ENCODE measurements at places on chromosomes 12 and 14. TPM values are rescaled to one million over a fixed set of nuclear protein-coding genes. Genes with fewer than 3 reads are reported as not detected.

The SIX1 gene
- polyA plus RNA-seq: 21.4 TPM

The KRT75 gene
- 6.8 TPM for polyA plus RNA-seq

The RARG gene
- polyA plus RNA-seq: 8.5 TPM

- DNase-seq: no peak
These were observed 908.8 kb downstream of the VRK1 start for GRCh38 chr14:97705976-97706375.

- DNase-seq: no peak
These were observed 221.7 kb downstream of the ALG10B start for GRCh38 chr12:38538319-38538718.

GRCh38 chr14:97848317-97848980, 1051.3 kb downstream of the VRK1 start:
- no peak for DNase-seq

- DNase-seq: no peak
These were observed 70.4 kb downstream of the CHGA start for GRCh38 chr14:92993302-92993701.

GRCh38 chr12:109732321-109733305, 19.0 kb downstream of the FAM222A start:
- DNase-seq: no peak

DNA sequence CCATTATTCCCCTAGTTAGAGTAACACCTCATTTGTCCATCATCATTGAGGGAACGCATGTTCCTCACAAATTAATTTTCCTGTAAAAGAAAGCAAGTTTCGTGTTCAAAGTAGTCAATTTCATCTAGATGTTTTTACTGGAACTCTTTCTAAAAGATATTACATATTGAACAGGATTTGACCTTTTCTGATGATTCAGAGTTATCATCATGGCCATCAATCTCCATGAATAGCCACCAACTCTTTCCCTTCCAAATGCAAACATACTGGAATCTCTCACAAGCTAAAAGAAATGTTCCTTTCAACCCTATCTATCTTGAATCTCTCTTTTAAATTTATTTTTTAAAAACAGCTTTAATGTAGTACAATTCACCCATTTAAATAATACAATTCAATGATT, 263.1 kb upstream of the FAR2 start:
- no peak for DNase-seq

DNA sequence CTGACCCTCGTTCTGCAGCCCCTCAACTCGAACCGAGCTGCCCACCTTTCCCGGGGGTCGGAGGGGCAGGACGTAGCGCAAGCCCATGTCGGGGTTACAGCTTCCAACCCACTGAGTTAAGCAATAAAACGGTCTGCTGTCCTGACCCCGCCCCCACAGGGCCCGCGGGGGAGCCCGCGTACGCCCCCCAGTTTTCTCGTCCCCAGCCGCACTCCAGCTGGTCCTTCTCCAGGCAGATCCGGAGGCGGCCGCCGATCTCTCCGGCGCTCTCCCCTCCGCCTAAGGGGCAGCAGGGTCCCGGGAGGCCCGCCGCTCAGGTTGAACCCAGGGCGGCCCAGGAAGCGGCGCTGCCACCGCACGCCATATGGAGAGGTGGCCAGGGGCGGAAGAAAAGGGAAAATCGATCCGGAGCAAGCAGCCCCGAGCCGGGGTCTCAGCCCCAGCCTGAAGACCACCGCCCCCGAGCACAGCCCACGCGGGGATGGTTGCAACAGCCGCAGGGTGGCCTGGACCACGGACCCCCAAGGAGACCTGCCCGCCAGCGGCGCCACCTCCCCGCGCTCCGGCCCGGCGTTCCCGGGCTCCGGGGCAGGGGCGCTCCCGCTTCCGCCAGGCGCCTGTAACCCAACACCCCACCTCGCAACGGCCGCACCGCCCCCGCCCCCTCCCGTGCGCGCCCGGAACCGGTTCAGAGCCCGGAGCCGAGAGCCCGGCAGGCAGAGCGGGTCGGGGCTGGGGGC, 760 bp downstream of the ACTN1 start:
- DNase-seq: no peak
